Neural progenitor cell (in vitro differentiated cells): ENCODE measurements at places on chromosomes 7 and 10. TPM values are rescaled to one million over a fixed set of nuclear protein-coding genes. Genes with fewer than 3 reads are reported as not detected.
A peak's percentile ranks its signal among the peaks of the same experiment; 100 is the strongest.

- H3K36me3 ChIP-seq, result no peaks in the 10 kb centered on the region
- H3K4me3 ChIP-seq, result no peak overlapping the region
- peak; percentile 69 for DNase-seq
These were observed 41.8 kb downstream of the UNC5B start for GRCh38 chr10:71253981-71254818.

- H3K27ac ChIP-seq, result no peak overlapping the region
- no peaks in the 10 kb centered on the region for H3K27me3 ChIP-seq
- no peaks in the 10 kb centered on the region for H3K36me3 ChIP-seq
- no peak overlapping the region for H3K4me3 ChIP-seq
- no peaks in the 10 kb centered on the region for H3K4me1 ChIP-seq
- DNase-seq, result no peak
These were observed 267.9 kb downstream of the MAGI2 start for GRCh38 chr7:79185605-79186004.

DNA sequence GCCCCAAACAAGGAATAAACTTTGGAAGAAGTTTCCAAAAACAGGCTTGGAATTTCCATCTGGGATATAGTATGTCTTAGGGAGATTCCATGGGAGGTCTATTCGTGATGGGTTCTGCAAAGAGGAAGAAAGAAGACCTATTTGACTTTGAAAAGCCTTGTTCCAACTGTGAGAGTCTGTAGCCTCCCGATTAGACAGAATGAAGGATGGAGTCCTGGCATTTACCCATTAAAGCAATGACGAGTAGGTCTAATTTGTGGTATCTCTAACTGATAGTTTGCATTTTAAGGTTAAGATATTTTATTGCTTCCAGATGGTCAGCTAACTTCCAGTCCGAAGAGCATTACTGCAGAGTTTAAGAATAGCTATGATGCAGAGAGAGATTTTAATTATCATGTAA lies 19.5 kb upstream of the GALNT17 start:
- H3K36me3 ChIP-seq, result no peaks in the 10 kb centered on the region
- H3K27me3 ChIP-seq, result no peaks in the 10 kb centered on the region
- no peak for DNase-seq
- no peak overlapping the region for H3K4me3 ChIP-seq

- H3K4me3 ChIP-seq, result no peak overlapping the region
- H3K27me3 ChIP-seq, result no peaks in the 10 kb centered on the region
- H3K36me3 ChIP-seq, result no peaks in the 10 kb centered on the region
These were observed 116.6 kb upstream of the GLCCI1 start for GRCh38 chr7:7851991-7852390.

- no peaks in the 10 kb centered on the region for H3K27me3 ChIP-seq
- no peak overlapping the region for H3K27ac ChIP-seq
- DNase-seq, result no peak
- H3K4me1 ChIP-seq, result peaks cover 2% of the 10 kb centered on the region
- H3K36me3 ChIP-seq, result no peaks in the 10 kb centered on the region
These were observed 269.9 kb upstream of the PITRM1 start for GRCh38 chr10:3442451-3442990.

DNA sequence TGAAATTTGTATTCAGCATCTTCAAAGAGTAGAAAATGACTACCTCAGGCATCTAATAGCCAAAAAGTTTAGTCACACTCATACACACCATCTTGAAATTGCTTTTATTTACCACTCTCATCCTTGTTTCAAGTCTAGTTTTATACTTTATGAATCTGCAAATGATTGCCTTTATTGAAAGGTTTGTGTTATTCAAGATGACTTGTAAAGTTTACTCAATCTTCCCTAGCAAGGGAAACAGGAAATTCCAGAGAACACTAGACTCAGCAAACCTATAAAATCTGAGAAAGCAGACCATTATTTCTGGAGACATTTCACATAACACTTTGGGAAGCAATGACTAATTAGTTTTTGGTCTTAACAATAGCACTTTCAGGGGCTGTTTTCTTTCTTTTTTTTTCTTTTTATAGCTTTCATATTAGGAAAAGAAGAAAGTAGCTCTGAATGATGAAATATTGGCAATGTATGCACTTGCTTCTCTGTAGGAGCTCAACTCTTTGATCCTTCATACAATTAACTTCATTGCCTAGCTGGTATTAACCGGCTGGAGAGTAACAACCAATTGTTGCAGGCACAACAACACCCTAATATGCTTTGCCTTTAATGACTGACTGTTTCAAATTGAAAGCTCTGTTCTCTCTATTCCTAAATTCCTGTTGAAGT lies 68.9 kb upstream of the HDAC9 start:
- H3K4me1 ChIP-seq, result peaks cover 34% of the 10 kb centered on the region
- no peaks in the 10 kb centered on the region for H3K36me3 ChIP-seq
- no peak for DNase-seq

DNA sequence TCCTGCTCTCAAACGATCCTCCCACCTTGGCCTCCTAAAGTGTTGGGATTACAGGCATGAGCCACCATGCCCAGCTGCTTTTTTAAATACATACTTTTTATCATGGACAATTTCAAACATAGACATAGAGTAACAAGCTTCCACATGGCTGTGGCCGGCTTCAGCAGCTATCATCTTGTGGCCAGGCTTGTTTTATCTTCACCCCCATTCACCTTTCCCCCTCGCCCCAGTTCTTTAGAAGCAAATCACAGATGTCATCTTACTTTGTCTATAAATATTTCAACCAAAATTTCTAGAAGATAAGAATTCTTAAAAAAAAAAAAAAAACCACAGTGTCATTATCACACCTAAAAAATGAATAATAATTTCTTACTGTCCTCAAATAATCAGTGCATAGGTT lies 5.9 kb downstream of the FOXK1 start:
- DNase-seq, result no peak
- H3K27me3 ChIP-seq, result no peaks in the 10 kb centered on the region
- H3K4me3 ChIP-seq, result no peak overlapping the region
- H3K36me3 ChIP-seq, result no peaks in the 10 kb centered on the region
- peaks cover 11% of the 10 kb centered on the region for H3K4me1 ChIP-seq
- H3K27ac ChIP-seq, result no peak overlapping the region

GRCh38 chr7:68730964-68731363 lies 867.3 kb upstream of the AUTS2 start:
- H3K27me3 ChIP-seq, result no peaks in the 10 kb centered on the region
- DNase-seq, result no peak
- H3K4me1 ChIP-seq, result peaks cover 7% of the 10 kb centered on the region
- H3K27ac ChIP-seq, result no peak overlapping the region
- H3K4me3 ChIP-seq, result no peak overlapping the region

DNA sequence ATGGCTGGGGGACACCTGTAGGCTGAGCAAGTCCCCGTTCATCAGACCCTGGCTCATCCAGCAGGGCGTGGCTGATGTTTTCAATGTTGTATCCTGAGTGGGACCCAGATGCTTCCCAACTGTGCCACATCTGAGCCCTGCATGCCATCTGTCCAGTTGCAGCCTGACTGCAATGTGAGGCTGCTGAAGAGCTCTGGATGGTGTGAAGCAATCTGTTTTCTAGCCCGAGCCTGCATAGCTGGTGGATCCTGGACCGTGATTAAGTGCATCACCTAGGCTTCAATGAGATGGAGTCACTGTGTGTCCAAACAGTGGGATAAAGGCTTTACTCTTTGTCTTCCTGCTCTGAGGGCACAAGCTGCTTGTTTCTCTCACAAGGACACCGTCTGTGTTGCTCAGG lies 99.8 kb downstream of the TCF7L2 start:
- H3K27me3 ChIP-seq, result no peaks in the 10 kb centered on the region
- peaks cover 75% of the 10 kb centered on the region for H3K4me1 ChIP-seq
- no peak overlapping the region for H3K4me3 ChIP-seq
- peak; percentile 68 for DNase-seq

DNA sequence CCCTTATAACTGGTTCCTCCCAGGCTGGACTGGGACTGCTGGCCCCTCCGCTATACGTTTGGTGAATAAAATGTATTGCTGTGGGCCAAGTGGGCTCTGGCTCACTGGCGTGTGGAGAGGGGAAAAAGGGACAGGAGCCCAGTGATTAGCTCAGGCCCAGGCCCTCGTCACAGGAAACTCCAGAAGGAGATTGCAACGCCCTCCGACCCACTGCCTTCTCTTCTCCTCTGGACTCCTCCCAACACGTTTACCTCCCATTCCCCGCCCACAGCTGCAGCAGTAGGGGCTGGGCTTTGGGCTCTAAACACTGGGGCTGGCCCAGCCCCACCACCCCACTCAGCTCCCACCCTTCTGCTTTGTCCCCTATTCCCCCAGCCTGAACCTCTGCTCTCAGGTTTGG lies 173.9 kb downstream of the NEURL1 start:
- H3K36me3 ChIP-seq, result no peaks in the 10 kb centered on the region
- H3K4me1 ChIP-seq, result peaks cover 16% of the 10 kb centered on the region
- DNase-seq, result peak; percentile 39
- H3K27me3 ChIP-seq, result no peaks in the 10 kb centered on the region
- H3K27ac ChIP-seq, result no peak overlapping the region

DNA sequence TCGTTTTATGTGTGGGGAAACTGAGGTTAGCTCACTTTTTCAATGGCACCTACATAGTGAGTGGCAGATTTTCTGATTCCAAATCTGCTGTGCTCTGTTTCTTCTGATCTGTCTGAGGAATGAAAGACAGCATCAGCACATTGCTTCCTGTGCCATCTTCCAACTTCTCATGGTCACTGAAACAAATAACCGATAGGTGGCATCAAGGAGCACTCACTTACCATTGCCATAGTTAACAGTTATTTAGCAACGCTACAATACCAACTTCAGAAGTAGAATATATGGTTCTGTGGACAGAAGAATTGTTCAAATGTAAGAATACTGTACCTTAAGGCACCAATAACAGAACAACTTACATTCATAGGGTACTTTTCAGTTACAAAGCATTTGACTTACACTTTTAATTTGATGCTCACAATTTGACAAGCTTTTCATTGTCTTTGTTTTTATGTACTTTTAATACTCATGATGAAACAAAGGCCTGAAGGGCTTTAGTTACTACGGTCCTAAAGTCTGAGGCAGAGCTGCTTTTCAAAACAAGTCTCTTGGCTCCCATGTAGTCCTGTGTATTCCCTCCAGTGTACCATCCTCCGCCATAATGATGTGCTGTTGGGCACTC lies 228.9 kb upstream of the TCF7L2 start:
- H3K4me1 ChIP-seq, result peaks cover 7% of the 10 kb centered on the region
- H3K27ac ChIP-seq, result no peak overlapping the region
- H3K27me3 ChIP-seq, result no peaks in the 10 kb centered on the region
- no peaks in the 10 kb centered on the region for H3K36me3 ChIP-seq
- H3K4me3 ChIP-seq, result no peak overlapping the region
- peak; percentile 55 for DNase-seq

DNA sequence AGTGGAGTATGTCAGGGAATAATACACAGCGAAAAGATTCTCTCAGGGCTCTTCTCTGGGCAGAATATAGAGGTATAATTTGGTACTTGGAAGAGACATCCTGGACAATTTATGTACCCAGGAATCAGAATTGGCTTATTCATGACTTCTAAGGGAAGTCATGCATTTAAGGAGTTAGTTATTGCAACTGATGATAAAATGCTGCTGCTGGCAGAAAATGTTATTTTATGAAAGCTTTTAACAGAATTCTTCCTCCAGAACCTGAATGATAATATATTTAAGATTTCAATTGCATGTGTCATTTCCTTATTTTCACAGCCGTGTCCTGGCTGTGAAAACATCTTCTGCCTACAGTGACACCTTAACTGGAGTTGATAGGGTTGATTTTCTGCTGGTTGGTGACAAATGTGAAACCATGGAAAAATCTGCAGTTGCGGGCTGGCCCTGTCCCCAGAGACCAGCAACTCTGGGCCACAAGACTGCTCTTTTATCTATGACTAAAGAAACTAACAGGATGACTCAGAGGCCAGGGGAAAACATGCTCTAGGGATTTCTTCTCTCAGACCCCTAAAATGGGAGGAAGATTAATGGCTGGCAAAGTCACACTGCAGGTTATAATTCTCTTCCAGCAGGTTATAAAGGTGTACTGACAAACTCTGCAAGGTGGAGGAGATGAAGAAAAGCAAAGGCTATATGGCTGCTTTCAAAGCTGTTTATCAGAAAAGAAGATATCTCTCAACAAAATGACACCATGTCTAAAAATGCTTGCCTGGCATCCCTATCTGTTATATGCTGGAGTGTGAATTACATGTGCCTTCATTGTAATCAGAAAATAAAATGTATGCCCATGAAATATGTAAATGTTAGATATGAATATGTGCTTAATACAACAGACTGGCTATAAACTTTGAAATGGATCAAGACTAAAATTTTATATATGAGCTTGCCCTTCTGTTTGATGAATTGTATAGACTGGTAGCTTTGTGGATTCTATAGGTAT lies 12.1 kb upstream of the TRUB1 start:
- no peaks in the 10 kb centered on the region for H3K27me3 ChIP-seq
- no peak for DNase-seq
- H3K27ac ChIP-seq, result no peak overlapping the region

- no peaks in the 10 kb centered on the region for H3K27me3 ChIP-seq
- DNase-seq, result no peak
- no peak overlapping the region for H3K27ac ChIP-seq
- H3K4me1 ChIP-seq, result no peaks in the 10 kb centered on the region
- H3K4me3 ChIP-seq, result no peak overlapping the region
These were observed 1118.9 kb upstream of the CELF2 start for GRCh38 chr10:9898633-9899395.

DNA sequence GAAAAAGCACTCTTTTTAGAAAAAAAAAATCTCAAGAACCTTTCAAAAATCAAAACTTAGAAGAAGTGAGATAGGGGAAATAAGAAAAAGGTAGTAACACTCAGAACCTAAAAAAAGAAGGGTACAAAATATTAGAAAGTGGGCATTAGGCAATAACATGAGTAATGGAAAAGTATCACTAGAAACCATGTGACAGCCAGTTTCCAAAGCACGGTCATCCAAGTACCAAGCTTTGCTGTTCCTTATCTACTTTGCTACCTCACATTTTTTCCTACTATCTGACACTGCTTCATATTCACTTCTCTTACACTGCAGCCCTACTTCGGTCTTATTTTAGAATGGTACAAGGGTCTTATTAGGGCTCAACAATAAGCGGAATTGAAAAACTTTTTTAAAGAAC lies 30.3 kb downstream of the IMMP2L start:
- H3K27me3 ChIP-seq, result no peaks in the 10 kb centered on the region
- H3K36me3 ChIP-seq, result no peaks in the 10 kb centered on the region
- peaks cover 15% of the 10 kb centered on the region for H3K4me1 ChIP-seq
- H3K4me3 ChIP-seq, result no peak overlapping the region

- no peaks in the 10 kb centered on the region for H3K4me1 ChIP-seq
- DNase-seq, result no peak
- no peak overlapping the region for H3K4me3 ChIP-seq
These were observed 155.1 kb downstream of the OR13A1 start for GRCh38 chr10:45160271-45160670.

- no peak for DNase-seq
- no peak overlapping the region for H3K4me3 ChIP-seq
- H3K27ac ChIP-seq, result no peak overlapping the region
- no peaks in the 10 kb centered on the region for H3K36me3 ChIP-seq
- no peaks in the 10 kb centered on the region for H3K27me3 ChIP-seq
These were observed 74.3 kb downstream of the CFAP46 start for GRCh38 chr10:132867801-132868644.

The LLCFC1 gene
- total RNA-seq, result not detected in 2 replicates

The ZNF425 gene
- 4.2 and 15.7 TPM in 2 replicates for total RNA-seq

The LMOD2 gene
- total RNA-seq, result not detected in 2 replicates

The TRIM50 gene
- not detected in 2 replicates for total RNA-seq

The GPR26 gene
- total RNA-seq, result not detected in 2 replicates

The PRLHR gene
- total RNA-seq, result not detected in 2 replicates

The ENKUR gene
- 0.15 TPM in 1 of 2 replicates, not detected in the other for total RNA-seq

The ARMC3 gene
- total RNA-seq, result 0.46 and 14.6 TPM in 2 replicates
